Natural killer cell treated with Interleukin-12 subunit alpha and Interleukin-12 subunit beta and Interleukin-15 and Interleukin-18, amount 100 ng/mL, for 72 hours (primary cell): ENCODE measurements at places on chromosomes 5 and 9. TPM values are rescaled to one million over a fixed set of nuclear protein-coding genes. Genes with fewer than 3 reads are reported as not detected.

GRCh38 chr9:109349421-109349846 lies 28.6 kb upstream of the EPB41L4B start:
- H3K36me3 ChIP-seq, result no peaks in the 10 kb centered on the region
- no peak overlapping the region for H3K4me3 ChIP-seq
- no peak for DNase-seq
- no peak overlapping the region for H3K27ac ChIP-seq
- H3K27me3 ChIP-seq, result no peaks in the 10 kb centered on the region
- no peaks in the 10 kb centered on the region for H3K4me1 ChIP-seq

DNA sequence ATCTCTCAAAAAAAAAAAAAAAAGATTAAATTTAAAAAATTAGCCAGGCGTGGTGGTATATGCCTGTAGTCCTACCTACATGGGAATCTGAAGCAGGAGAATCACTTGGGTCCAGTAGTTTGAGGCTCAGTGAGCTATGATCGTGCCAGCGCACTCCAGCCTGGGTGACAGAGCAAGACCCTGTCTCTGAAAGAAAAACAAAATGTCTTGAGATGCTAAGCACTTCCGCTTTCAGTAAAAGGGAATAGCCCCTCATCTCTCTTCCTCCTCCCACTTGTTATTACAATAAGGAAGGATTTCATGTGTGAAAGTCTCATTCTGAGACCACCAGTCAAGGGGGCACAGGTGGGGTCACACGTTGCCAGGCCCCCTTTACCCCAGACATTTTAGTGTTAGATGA lies 79.4 kb downstream of the GOLPH3 start:
- H3K27ac ChIP-seq, result no peak overlapping the region
- H3K36me3 ChIP-seq, result no peaks in the 10 kb centered on the region

The PCDHGA7 gene
- total RNA-seq, result 0.25 TPM

The N4BP3 gene
- total RNA-seq, result 0.20 TPM

DNA sequence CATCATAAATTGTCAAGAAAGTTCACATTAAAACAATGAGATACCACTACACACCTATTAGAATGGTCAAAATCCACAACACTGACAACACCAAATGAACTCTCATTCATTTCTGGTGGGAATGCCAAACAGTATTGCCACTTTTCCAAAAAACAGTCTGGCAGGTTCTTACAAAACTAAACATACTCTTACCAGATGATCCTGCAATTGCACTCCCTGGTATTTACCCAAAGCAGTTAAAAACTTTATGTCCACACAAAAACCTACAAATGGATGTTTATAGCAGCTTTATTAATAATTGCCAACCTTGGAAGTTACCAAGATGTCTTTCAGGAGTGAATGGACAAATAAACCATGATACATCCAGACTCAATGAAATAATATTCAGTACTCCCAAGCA lies 56.8 kb downstream of the ZNF608 start:
- no peaks in the 10 kb centered on the region for H3K36me3 ChIP-seq
- no peak for DNase-seq
- H3K27me3 ChIP-seq, result peaks cover 14% of the 10 kb centered on the region

DNA sequence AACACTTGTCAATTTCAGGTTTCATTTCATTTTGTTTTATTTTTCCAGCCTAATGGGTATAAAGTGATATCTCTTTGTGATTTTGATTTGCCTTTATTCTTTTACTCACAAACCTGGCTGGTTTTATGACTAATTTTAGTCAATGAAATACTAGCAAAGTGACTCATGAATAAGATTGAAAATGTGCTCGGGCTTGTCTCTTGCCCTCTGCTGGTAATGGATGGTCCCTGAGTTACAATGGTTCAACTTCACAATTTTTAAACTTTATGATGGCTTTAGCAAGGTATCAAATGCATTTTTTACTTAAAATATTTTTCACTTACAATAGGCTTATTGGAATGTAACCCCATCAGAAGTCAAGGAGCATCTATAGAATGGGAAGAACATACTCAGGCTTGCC lies 431.4 kb upstream of the CCNG1 start:
- H3K27me3 ChIP-seq, result no peaks in the 10 kb centered on the region
- H3K4me3 ChIP-seq, result no peak overlapping the region
- H3K27ac ChIP-seq, result no peak overlapping the region
- no peak for DNase-seq
- no peaks in the 10 kb centered on the region for H3K4me1 ChIP-seq

GRCh38 chr9:4228606-4229005 lies 71.3 kb downstream of the GLIS3 start:
- no peak overlapping the region for H3K27ac ChIP-seq
- no peaks in the 10 kb centered on the region for H3K4me1 ChIP-seq
- H3K36me3 ChIP-seq, result no peaks in the 10 kb centered on the region
- H3K4me3 ChIP-seq, result no peak overlapping the region

- no peaks in the 10 kb centered on the region for H3K27me3 ChIP-seq
- no peak overlapping the region for H3K27ac ChIP-seq
- no peaks in the 10 kb centered on the region for H3K36me3 ChIP-seq
Measured at GRCh38 chr9:105178076-105178475, 66.4 kb upstream of the SLC44A1 start.

DNA sequence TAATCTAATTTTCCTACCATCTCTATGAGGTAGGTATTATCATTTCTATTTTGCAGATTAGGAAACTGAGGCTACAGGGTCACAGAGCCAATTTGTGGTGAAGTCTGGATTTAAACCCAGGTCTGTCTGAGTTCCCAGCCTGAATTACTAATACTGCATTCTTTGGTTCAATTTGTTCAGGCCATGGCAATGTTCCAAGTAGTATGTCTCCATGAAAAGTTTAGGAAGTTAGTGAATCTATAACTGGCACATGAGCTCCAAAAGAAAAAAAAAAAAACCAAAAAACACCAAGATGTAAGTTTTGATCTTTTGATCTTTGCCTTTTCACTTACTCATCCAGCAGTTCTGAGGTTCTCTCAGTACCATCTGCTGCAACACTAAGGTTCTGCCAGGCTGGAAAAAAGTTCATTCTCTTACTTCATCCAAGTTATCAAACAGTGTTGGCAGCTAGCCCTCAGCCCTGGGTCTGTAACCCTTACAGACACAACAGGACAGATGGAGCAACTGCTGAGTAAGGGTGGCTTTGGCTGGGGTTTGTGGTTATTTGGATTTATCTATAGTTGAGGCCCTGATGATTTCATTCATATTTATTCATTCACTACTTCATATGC lies 4.4 kb upstream of the TMEM268 start:
- H3K27me3 ChIP-seq, result no peaks in the 10 kb centered on the region
- H3K4me1 ChIP-seq, result peaks cover 11% of the 10 kb centered on the region
- H3K36me3 ChIP-seq, result peaks cover 5% of the 10 kb centered on the region
- H3K4me3 ChIP-seq, result no peak overlapping the region

DNA sequence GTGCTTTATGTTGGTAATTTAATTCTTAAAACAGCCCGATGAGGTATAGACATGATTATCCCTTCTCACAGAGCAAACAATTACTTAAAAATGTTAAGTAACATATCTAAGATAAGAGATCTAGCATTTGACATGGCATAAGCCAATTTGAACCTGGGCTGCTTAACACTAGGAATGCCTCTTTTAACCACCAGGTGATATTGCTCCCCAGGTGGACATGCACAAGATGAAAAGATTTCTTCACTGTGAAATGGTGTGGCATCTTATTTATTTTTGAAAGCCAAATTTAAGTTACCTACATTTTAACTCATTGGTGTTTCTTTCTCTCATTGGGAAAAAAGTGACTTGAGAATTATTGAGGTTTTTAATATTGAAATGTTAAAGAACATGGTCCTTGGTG lies 15.8 kb upstream of the LRRC70 start:
- no peaks in the 10 kb centered on the region for H3K27me3 ChIP-seq
- H3K4me3 ChIP-seq, result no peak overlapping the region
- no peak overlapping the region for H3K27ac ChIP-seq
- no peak for DNase-seq
- H3K4me1 ChIP-seq, result no peaks in the 10 kb centered on the region
- peaks cover 20% of the 10 kb centered on the region for H3K36me3 ChIP-seq

- peaks cover 29% of the 10 kb centered on the region for H3K27me3 ChIP-seq
- peaks cover 15% of the 10 kb centered on the region for H3K36me3 ChIP-seq
- H3K4me3 ChIP-seq, result no peak overlapping the region
- H3K27ac ChIP-seq, result no peak overlapping the region
- no peaks in the 10 kb centered on the region for H3K4me1 ChIP-seq
Measured at GRCh38 chr5:31861601-31862000, 222.7 kb downstream of the PDZD2 start.

The RNF183 gene
- total RNA-seq, result not detected

- H3K36me3 ChIP-seq, result no peaks in the 10 kb centered on the region
- DNase-seq, result no peak
- no peak overlapping the region for H3K27ac ChIP-seq
- peaks cover 16% of the 10 kb centered on the region for H3K27me3 ChIP-seq
Measured at GRCh38 chr5:36279054-36279698, 22.5 kb downstream of the RANBP3L start.

The ARHGEF37 gene
- total RNA-seq, result not detected

DNA sequence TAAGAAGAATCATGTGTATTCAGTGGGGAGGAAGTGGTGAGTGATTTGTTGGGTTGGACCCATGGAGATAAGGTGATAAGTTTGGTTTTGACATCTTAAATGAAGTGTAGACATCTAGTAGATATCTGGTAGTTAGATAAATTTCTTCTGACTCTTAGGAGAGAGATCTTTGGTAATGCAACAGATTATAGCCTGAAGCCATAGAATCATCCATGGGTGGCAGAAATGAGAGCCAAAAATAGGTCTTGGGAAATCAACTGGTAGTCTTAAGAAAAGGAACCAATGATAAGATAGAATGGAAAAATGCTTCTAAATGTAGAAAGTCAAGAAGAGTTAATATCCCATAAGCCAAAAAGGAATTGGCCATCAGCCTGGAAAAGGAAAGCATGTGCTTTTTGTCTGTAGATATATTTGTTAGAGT lies 532.7 kb upstream of the GRAMD2B start:
- no peaks in the 10 kb centered on the region for H3K4me1 ChIP-seq
- no peak overlapping the region for H3K4me3 ChIP-seq
- H3K27ac ChIP-seq, result no peak overlapping the region
- peaks cover 4% of the 10 kb centered on the region for H3K36me3 ChIP-seq
- H3K27me3 ChIP-seq, result no peaks in the 10 kb centered on the region

The SPATA24 gene
- total RNA-seq, result 7.2 TPM

- no peak overlapping the region for H3K27ac ChIP-seq
- no peaks in the 10 kb centered on the region for H3K4me1 ChIP-seq
- DNase-seq, result no peak
- no peaks in the 10 kb centered on the region for H3K36me3 ChIP-seq
Measured at GRCh38 chr5:135254183-135254582, 144.8 kb downstream of the MACROH2A1 start.

The NXNL2 gene
- total RNA-seq, result not detected

DNA sequence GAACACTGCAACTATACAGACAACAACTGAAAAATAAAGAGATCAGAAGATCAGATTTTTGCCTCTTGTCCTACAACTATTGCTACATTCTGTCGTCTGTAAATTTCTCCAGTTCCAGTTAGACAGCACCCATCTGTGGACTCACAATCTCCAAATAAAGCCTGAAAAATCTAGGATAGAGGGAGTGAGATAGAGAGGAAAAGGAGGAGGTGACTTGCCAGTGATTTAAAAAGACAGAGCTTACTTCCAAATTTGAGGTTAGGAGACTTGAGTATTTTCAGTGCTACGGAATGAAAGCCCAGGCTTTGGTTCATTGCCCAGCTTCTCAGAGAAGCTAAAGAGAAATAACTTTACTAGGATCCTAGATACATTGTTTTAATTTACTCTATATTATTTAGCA lies 63.6 kb downstream of the PTCD2 start:
- H3K4me1 ChIP-seq, result no peaks in the 10 kb centered on the region
- no peak overlapping the region for H3K4me3 ChIP-seq
- H3K36me3 ChIP-seq, result no peaks in the 10 kb centered on the region
- no peak overlapping the region for H3K27ac ChIP-seq
- peaks cover 28% of the 10 kb centered on the region for H3K27me3 ChIP-seq

DNA sequence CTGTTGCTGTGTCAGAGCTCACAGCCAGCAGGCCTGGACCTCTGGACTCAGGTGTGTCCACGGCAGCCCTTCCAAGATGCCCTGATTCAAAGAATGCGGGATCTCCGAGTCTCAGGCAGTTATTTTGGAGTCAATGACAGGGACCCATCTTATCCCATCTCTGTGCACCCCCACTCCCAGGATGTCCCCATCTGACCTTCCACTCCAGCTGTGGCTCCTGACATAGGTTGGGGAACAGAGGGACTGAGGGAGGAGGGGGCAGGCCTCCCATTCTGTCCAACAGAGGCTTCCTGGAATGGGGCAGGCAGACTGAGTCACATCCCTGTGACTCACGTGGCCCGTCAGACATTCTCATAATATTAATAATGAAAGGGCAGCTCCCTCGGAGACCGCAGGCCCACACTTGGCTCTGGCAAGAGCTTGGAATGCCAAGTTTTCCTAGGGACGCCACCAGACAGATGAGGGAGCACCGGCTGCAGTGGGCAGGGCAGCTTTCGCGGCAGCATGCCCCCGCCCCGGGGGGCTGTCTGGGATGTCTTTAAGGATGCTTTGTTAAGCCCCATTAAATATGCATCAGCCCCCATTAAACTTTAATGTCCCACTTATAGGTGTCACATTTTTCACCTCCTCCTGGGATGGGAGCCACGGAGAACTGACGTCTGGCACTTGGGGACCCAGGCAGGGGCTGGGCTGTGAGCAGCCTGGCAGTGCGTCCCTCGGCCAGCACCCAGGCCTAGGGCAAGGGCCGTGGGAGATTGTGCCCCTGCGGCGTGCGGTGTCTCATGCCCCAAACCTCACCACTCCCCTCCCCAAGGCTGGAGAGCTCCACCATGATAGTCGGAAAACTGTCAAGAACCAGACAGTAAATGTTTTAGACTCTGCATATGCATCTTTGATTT lies 23.6 kb upstream of the FIBCD1 start:
- no peak for DNase-seq
- peaks cover 4% of the 10 kb centered on the region for H3K4me1 ChIP-seq
- H3K4me3 ChIP-seq, result no peak overlapping the region
- no peak overlapping the region for H3K27ac ChIP-seq

The ARID3C gene
- total RNA-seq, result 0.31 TPM

DNA sequence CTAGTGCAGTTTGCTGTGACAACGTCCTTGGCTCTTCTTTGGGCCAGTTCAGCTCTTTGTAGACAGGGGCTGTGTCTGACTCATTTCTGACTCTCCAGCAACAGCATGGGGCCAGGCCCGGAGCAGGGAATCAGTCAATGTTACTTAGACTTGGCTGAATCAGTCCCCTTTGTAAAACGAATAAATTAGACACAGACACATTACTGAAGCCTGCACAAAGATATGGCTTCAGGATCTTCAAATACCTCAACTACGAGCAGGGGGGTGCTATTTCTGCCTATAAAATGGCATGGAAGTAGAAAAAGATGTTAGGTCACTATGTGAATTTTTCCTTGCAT lies 204.7 kb downstream of the TTLL11 start:
- no peak for DNase-seq
- H3K36me3 ChIP-seq, result no peaks in the 10 kb centered on the region
- H3K27ac ChIP-seq, result no peak overlapping the region
- no peaks in the 10 kb centered on the region for H3K4me1 ChIP-seq

- no peaks in the 10 kb centered on the region for H3K4me1 ChIP-seq
- H3K4me3 ChIP-seq, result no peak overlapping the region
- no peaks in the 10 kb centered on the region for H3K36me3 ChIP-seq
- DNase-seq, result no peak
- no peaks in the 10 kb centered on the region for H3K27me3 ChIP-seq
Measured at GRCh38 chr5:57455511-57456455, 26.8 kb downstream of the ACTBL2 start.

GRCh38 chr5:135441919-135442318 lies 5.2 kb downstream of the DCANP1 start:
- H3K27me3 ChIP-seq, result no peaks in the 10 kb centered on the region
- H3K4me1 ChIP-seq, result peaks cover 8% of the 10 kb centered on the region
- DNase-seq, result no peak
- H3K36me3 ChIP-seq, result no peaks in the 10 kb centered on the region

- H3K4me1 ChIP-seq, result no peaks in the 10 kb centered on the region
- H3K27me3 ChIP-seq, result no peaks in the 10 kb centered on the region
- H3K36me3 ChIP-seq, result no peaks in the 10 kb centered on the region
- no peak overlapping the region for H3K4me3 ChIP-seq
- no peak overlapping the region for H3K27ac ChIP-seq
Measured at GRCh38 chr9:19720377-19720776, 68.5 kb downstream of the SLC24A2 start.

The SLC36A3 gene
- total RNA-seq, result not detected
